Psoas muscle (tissue), 8 donors: ENCODE measurements at places on chromosomes 6 and 20. TPM values are rescaled to one million over a fixed set of nuclear protein-coding genes. Genes with fewer than 3 reads are reported as not detected.

DNA sequence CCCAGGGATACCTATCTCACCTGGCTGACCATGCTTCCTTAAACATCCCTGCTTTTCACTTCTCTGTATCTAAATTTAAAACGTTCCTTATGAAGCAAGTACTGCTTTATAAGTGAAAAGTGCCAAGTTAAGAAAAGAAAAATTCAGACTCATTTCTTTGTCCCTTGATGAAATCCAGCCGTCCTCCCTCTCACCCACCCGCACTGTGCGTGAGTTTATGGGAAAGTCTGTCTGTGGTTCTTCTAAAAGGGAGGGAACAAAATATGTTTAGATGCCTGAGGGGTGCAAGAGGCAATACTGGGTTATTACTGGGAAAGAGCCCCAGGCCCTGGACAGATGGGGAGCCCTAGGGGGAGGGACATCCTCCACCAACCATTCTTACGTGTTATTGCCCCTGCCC lies 31.2 kb downstream of the SPDEF start:
- peak; percentile 19 for DNase-seq

DNA sequence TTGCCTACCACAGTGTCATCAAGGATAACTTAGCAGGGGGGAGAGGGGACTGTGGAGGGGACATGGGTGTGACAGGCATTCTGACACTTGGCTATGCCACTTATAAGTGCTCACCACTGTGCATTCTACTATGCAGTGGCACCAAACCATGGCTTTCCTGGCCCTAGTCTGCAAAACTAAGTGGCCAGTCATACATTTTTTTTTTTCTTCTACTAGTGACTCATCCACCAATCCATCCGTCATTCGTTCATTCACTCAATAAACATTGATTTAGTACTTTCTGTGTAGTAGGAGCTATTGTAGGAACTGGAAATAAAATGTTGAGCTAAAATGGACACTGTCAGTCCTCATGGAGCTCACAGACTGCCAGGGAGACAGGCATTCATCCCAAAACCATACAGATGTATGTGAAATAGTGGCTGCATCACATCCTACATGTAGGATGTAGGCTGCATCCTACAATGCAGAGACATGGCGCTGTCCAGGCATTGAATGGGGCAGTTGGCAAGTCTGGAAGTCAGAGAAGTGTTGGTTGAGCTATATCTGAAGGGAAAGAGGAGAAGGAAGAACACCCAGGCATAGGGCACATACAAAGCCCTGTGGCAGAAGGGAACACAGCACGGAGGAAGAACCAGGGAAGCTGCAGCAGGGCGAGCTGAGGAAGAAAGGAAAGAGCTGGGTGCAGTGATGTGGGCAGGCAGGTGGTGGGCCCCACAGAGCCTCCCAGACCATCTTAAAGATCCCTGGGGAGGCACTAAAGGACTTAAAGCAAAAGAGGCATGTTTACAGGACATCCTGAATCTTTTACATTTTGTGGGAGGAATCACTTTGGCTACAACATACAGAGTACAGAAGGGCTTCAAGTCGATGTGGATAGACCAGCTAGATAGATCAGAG lies 224.4 kb downstream of the UST start:
- no peak for DNase-seq

DNA sequence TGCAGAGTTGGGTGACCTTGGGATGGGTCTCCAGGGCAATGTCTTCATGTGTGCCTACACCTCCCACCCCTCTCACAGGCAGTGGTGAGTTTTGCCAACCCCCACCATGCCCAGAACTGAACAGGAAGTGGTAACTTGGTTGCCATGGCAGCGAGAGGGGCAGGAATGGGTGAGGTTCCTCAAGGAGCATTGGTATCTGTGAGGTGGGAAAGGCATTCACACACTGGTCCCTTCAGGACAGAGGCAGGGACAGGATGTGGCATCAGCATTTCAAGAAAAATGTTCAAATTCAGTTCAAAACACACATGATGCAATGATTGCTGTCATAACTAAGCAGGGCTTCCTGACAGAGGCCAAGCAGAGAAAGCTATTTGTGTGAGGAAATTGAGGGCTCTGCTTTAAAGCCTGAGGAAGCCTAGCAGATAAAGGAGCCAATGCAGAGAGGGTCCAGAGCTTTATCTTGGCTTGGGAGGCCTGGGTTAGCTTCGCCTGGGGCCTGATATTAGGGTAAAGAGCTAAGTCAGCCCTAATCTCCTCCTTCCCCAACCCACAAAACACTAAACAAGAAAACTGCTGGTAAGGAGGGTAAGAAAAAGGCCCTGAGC lies 551 bp downstream of the TREML2 start:
- DNase-seq: no peak

DNA sequence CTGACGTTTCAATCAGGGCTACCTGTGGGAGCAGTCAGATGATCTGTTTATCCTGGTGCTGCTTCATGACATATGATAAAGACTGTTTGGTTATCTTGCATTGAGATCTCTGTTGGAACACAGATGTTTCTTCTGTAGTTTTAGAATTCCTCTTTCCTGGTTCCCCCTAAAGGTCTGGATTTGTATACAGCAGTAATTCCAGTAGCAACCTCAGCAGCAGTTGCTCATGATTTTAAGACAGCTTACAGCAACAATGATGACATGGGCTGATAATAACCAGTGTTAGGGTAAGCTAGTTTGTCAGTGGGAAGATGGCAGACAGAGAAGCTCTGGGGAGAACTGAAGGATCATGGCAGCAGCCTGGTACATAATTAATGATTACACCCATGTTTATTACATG lies 439.4 kb downstream of the PHF3 start:
- DNase-seq: no peak

- no peak for DNase-seq
Measured at GRCh38 chr6:50637267-50637666, 76.1 kb upstream of the TFAP2D start.

- DNase-seq: peak; percentile 46
Measured at GRCh38 chr20:58717278-58718091, 24.9 kb downstream of the NPEPL1 start.

- DNase-seq: no peak
Measured at GRCh38 chr6:135488023-135488422, 9.5 kb downstream of the AHI1 start.

DNA sequence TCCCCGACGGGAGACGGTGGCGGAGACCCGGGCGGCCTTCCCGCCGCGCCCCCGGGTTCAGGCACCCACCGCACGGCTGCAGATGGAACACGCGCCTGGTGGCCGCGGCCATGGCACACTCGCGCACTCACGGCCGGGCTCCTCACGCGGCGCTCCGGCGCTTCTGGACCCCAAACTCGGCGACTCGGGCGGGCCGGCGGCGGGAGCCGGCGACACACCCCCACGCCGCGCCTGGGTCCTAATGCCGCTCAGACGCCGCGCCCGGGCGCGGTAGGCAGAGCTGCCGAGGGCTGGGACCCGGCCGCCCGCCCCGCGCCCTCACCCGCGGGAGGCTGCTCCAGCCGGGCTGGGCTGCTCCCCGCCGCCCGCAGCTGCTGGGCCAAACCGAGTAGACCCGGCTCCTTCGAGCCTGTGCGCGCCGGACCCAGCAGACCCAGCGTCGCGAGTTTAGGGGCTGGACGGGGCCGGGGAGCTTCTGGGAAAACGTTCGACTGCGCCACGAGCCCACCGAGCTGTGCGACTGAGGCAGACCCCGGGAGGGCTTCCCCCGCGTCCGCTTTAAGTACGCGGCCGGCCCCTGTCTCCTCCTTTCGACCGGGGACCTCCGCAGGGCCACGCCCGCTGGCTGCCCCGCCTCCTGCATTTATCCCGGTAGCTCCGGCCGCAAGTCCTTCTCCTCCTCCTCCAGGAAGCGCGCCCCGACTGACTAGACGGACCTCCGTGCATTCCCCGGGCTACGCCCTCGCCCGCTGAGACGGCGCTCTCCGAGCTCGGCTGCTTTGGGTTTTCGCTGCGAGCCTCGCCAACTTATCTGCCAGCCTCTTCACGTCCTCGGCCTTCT lies at the start of gene SLC4A11:
Gene SLC4A11 (minus strand): TSS at position 165 of the 841 bp plus-strand sequence. CDS start 53 bp downstream, at position 112.
- peak; percentile 72 for DNase-seq

GRCh38 chr6:27693766-27694546 lies 218.2 kb downstream of the OR2B2 start:
- no peak for DNase-seq

- DNase-seq: no peak
Measured at GRCh38 chr6:12609751-12610150, 106.8 kb upstream of the PHACTR1 start.

DNA sequence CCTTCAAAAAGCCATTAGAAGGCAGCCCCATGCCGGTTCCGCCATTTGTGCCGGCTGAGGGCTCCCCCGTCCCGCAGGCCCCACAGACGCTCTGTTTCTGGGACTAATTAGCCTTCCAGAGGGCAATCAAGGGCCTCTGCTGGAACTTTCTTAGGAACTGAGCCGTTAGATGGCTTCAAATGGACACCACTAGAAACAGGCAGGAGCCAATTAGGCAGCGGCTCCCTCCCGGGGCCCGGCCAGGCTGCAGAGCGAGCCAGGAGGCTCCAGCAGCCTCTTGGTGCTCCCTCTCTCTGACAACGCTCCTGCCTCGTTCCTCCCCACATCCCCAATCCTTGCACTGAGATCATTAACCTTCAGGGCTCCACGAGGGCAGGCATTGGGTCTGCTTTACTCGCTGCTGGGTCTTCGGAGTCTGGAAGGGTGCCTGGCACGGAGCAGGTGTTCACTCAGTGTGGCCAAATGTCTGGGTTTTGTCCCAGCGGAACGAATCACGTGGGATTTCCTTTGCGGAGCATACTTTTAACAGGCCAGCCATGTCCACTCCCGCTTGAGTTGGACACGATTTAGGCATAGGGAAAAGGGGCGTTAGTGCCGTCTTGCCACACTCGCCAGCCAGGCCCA lies 98.3 kb downstream of the TMEM242 start:
- no peak for DNase-seq

GRCh38 chr6:147905711-147906110 lies 397.2 kb downstream of the SAMD5 start:
- DNase-seq: no peak

DNA sequence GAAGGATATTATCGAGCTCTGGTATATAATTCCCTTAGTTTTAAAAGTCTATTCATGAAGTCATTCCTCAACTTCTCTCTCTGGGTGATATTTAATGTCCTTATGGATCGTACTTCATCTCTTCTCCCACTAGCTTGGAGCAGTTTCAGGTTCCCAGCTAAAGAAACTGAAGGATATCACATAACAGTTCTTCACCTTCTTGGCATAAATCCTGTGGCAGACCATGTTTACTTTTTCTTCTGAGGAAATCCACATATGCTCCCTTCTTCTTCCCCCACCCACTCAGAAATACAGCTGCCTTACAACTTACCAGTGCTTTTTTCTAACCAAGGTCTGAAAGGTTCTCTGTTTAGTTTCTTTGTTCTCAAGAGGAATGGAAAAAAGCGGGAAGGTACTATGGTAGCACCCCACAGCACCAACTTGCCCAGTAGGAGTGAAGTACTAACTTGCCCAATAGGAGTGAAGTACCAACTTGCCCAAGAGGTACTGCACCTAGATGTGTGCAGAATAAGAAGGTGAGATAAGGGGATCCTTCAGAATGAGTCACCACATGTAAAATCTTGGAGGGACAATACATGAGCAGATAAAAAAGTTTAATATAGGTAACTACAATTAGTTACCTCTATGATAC lies 53.1 kb downstream of the TSPYL4 start:
- DNase-seq: no peak

DNA sequence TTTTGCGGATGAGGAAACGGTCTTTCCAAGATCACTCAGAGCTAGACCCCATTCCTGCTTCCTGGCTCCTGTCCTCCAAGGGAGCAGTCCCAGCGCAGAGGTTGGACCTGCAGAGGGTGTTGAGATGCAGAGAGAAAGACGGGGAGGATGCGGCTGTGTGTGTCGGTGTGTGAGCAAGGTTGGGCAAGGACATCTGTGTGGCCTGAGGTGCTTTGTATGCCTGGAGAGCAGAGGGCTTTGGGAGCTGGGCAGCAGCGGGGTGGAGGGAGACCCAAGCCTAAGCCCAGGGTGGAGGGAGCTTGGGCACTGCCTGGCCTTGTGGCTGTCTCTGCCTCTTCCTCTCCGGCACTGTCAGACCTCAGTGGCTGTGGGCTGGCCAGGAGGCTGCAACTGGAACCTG lies 147.4 kb upstream of the RNF24 start:
- DNase-seq: no peak

DNA sequence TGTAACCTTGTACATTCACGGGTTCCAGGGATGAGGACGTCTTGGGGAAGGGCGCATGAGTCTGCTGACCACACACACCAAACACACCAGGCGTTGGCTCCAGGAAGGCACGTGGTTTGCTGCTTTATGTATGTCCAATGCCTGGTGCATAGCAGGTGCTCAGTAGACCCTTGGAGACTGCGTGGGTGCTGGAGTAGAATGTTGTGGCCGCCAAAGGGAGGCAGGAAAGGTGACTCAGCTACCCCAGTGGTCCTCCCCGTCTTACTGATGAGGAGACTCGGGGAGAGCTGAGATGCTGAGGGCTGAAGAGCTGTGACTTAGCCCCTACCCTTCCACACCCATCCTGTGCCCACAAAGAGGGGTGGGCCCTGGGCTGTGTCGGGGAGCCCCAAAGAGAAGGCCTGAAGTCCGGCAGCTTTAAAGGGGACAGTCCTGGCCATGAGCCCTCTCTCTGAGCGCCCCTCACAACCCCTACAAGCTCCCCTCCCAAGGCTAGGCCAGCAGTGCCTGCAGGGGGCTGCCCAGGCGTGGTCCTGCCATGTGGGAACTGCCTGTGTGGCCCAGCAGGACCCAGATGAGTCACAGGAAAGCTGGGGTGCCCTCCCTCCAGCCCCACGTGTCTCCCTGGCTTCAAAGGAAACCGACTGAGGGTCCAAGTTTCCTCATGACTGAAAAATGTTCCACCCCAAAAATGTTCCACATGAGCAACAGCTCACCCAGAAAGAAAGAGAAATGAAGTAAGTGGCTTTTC lies 28.0 kb upstream of the PTGIS start:
- DNase-seq: peak; percentile 64

DNA sequence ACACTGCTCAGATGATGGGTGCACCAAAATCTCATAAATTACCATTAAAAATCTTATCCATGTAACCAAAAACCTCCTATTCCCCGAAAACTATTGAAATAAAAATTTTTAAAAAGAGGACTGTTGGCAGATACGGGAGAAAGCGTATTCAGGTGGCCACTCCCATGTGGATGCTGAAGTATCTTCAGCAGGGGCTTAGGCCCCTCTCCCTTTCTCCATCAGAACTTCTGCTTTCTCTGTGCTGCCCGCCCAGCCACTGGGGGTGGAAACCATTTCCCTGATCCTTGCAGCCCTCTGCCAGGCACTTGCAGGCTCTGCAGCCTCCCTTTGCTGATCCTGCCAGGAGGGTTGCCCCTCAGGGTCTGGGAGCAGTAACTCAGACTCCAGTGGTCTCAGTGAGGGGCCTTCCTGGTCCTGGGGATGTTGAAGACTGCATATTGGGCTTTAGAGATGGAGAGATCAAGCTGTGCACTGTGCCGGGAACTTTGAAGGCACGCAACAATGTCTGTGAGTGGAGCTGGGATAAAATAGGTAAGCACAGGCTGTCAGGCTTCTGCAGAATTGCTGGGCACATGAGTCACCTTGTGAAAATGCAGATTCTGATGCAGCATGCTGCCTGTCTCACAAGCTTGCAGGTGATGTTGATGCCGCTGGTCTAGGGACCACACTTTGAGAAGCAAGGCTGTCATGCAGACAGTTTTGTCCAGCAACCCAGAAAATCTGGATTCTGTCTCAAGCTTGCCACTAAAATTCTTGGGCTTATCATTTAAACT lies 59.6 kb downstream of the SLC24A3 start:
- DNase-seq: no peak

The SIGLEC1 gene
- total RNA-seq: 3.1 TPM

The PTGIS gene
- total RNA-seq: 17.2 TPM

The SCRT2 gene
- total RNA-seq: not detected

The TRIM15 gene
- total RNA-seq: not detected

The WFDC2 gene
- total RNA-seq: not detected

The SYCP2 gene
- 0.69 TPM for total RNA-seq

The MCHR2 gene
- total RNA-seq: not detected

The MAS1 gene
- not detected for total RNA-seq

The DPPA5 gene
- total RNA-seq: not detected

The ATP5F1E gene
- total RNA-seq: 72.1 TPM
